ENCODE measurements at places on chromosomes 6 and 20.

GRCh38 chr6:16966791-16967469 is 134.9 kb upstream of the STMND1 start:
- no peak for DNase-seq

- DNase-seq = no peak
These were observed 333.9 kb upstream of the SOX4 start for GRCh38 chr6:21259660-21260059.

DNA sequence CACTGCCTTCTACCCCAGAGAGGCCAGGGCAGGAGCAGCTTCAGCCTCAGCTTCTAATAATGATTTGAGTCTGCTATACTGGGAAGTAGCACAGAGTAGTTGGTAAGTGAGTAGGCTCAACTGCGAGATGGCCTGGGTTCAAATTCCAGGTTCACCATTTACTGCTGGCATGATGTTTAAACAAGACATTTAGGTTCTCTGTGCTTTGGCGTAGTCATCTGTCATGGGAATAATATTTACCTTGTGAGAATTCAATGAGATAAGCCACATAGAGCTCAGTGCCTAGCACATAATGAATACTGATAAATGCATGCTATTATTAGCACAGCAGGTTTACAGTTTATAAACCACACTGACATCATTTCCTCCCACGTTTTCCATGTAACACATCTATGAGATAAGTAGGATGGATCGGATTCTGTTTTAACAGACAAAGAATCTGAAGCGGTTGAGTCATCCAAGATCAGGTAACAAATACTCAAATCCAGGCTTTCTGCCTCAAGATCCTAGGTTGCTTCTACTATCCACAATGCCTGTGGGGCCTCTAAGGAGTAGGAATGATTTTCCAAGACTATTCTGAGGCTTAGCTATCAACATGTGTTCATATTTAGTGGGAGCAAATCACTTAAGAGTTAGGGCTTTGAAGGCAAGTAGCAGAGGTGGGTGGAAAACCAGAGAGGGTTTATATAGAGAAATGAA is 72.9 kb upstream of the DTNBP1 start:
- DNase-seq = no peak

GRCh38 chr6:3421143-3421542 is 35.7 kb downstream of the SLC22A23 start:
- no peak for DNase-seq

DNA sequence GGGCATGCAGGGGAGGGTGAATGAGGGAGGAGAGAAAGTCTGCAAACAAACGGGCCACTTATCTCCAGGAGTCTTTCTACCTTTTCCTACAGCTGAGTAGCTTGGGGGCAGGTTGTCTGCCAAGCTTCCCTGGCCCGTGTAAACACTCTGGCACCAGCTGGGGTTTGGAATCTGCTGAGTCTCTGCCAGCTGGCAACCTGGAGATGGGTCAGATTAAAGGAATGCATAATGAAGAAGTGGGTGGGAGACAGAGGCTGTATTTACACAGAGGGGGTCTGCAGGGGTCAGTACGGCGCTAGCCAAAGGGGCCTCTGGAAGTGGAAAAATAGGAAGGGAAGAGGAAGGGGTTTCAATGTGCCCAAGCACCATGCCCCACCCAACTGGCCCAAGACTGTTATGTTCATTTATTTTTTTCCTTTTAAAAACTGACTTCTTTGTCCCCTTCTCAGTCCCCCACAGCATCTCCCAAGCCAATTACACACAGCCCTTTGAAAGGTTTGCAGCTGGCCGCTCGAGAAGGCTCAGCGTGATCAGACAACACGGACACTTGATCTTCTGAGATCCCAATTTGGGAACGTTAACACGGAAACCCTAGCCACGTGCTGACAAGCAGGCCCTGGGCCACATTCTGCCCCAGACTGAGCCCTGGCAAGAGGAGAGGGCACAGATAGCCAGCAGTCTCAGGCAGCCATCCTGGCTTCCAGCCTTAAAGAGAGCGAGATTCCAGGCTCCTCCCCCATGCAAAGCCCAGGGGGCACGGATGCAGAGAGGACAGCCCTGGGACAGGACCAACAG is 25.2 kb downstream of the TRAM2 start:
- DNase-seq = no peak

DNA sequence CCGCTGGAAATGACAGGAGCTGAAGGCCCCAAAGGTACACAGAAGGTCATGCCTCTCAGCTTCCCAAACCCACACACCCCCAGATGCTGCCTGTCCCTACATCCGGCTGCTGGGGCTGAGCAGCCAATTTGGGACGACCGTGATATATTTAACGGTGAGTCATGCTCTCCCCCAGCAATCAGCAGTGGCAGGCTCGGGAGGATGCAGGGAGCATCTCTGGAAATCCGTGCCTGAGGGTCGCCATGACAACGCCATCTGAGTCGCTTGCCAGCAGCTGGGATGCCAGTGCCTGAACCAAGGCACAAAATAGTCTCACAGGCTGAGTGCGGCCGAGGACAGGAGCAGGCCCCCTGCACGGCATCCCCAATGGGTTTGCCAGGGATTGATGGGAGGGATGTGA is 57.9 kb downstream of the KCNB1 start:
- DNase-seq = no peak

- DNase-seq = no peak
These were observed 152.4 kb upstream of the SNX9 start for GRCh38 chr6:157670466-157671186.

GRCh38 chr6:111430605-111431376 is 52.2 kb downstream of the REV3L start:
- no peak for DNase-seq

DNA sequence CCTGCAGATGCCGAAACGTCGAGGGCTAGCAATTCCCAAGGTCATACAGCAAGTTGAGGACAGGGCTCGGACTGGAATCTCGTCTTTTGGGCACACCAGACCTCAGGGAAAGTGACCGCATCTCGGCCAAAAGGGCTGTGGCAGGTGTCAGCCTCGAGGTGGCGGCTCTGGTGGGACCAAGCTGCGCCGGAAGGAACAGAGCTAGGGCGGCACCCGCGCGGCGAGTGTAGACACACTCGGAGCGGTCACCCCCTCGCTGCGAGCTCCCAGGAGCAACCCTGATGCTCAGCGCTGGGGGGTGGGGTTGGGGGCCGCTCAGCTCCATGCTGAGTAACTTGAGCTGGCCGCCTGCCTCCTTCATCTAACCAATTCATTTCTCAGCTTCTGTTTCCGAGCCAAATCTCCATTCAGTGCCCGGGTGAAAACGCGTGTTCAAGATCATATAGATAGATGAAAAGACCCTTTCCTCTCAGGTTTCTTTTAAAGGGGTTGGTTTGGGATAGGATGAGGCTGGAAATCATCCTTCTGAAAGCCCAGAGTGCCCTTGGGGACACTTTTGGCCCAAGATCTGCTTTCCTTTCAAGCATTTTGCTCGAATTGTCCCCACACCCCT is 2.2 kb upstream of the TUBB2B start:
- no peak for DNase-seq

DNA sequence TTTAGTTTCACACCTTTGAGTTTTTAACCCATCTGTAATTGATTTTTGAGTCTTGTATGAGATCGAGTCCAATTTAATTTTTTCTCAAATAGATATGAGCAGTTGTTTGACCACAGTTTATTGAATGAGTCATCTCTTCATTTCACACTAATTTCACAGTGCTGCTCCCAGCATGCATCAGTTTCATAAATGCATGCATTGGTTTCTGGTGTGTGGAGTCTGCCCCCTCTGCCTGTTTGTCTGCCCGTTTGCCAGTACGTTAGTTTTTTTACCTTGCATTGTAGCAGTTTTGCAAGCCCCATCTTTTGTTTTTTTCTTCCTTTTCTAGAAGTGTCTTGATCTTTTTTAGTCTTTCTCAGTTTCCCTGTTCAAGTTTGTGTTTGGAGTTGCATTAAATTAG is 11.9 kb downstream of the SLX4IP start:
- peak; percentile 21 for DNase-seq

DNA sequence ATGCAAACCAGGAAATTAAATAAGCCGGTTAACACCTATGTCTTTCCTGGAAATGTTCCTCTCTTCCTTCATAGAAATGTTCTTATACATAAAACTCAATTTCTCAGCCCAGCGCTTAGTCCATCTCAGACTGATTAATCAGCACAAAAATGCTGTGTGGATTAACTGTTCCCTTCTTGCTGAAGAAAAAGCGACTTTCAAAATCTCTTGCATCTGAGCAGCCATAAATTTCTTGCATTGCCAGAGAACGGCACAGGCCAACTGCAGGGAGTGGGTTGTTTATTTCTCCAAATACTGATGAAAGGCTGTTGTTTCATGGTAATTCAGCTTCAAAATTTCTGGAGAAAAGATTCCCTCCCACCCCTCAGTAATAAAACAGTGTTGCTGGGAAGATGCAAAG is 517.6 kb downstream of the BTBD3 start:
- DNase-seq = no peak

GRCh38 chr6:158923805-158924498 is 76.0 kb downstream of the RSPH3 start:
- DNase-seq = no peak

DNA sequence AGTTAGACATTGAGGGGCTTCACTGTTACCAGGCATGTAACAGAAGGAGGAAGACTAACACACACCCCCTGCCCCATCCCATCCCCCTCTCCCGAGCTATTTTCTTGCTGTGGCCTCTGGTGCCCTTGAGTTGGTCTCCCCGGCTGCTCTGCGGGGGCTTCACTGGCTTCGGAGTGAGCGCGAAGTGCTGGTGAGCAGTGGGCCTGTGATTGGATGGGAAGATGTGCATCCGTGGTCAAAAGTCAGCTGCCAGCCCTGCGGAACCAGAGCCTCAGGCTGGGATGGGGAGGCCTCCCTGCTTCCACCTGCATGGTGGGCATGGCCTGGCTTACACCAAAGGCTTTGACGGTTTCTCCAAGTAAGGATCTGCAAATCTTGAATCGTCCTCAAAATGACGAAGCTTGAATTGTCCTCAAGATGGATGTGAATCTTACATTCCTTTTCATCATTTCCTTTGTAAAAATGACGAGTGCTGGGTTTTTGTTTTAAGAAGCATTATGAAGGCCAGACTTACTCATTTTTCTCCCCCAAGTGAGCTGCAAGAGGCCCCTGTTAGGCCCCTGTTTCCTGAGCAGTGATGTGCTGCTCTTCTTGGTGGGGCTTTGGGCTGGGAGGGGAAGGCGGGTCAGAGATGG is 23.7 kb downstream of the SPATA2 start:
- DNase-seq = no peak

- no peak for DNase-seq
These were observed 31.8 kb downstream of the GFOD1 start for GRCh38 chr6:13455552-13455966.

DNA sequence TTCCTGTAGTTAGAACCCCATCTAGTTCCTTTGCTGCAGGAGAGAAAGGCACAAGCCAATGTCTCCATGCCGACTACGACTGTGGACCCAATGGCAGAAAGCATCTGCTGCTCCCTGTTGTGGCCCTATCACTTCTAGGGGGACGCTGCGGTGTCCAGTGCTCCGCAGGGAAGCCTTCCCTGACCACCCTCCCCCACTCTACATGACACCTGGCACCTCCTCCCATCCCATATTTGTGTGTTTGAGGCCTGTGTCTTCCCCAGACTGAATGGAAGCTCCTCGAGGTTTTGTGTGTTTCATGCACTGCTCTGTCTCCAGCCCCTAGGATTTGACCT is 159.5 kb downstream of the DTNBP1 start:
- no peak for DNase-seq

- no peak for DNase-seq
These were observed 255.9 kb upstream of the DEFB112 start for GRCh38 chr6:50305660-50306059.

GRCh38 chr20:54726687-54727300 is 251.4 kb downstream of the DOK5 start:
- DNase-seq = no peak

GRCh38 chr6:156634951-156635371 is 142.2 kb upstream of the ARID1B start:
- DNase-seq = no peak

DNA sequence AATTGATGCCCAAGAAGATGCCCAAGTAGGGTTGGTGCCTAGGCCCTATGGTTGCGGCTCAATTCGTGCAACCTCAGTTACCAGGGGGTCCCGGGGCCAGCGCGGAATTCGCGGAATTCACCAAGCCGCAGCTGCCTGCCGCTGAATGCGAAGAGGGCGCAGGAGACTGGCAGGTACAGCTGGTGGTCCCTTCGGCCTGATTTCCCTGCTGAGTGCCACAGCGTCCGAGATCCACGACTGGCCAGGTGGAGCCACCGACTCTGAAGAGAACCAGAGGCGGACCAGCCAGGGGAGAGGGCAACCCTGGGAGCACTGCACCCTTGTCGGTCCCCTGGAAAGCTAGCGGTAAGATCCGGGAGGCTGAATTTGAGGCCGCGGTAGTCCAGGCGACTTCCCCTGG is 6.8 kb upstream of the TFAP2D start:
- no peak for DNase-seq

GRCh38 chr6:37550191-37550831 is 50.6 kb upstream of the CCDC167 start:
- no peak for DNase-seq

GRCh38 chr6:72760114-72760793 is 138.4 kb downstream of the KCNQ5 start:
- DNase-seq = no peak

GRCh38 chr6:64256483-64256882 is 620.9 kb downstream of the PHF3 start:
- no peak for DNase-seq

- no peak for DNase-seq
These were observed 211.5 kb downstream of the TMEM200A start for GRCh38 chr6:130577178-130577919.

- no peak for DNase-seq
These were observed 31.5 kb downstream of the TSBP1 start for GRCh38 chr6:32340242-32340641.

- DNase-seq = no peak
These were observed 37.7 kb upstream of the TULP1 start for GRCh38 chr6:35550437-35550836.

DNA sequence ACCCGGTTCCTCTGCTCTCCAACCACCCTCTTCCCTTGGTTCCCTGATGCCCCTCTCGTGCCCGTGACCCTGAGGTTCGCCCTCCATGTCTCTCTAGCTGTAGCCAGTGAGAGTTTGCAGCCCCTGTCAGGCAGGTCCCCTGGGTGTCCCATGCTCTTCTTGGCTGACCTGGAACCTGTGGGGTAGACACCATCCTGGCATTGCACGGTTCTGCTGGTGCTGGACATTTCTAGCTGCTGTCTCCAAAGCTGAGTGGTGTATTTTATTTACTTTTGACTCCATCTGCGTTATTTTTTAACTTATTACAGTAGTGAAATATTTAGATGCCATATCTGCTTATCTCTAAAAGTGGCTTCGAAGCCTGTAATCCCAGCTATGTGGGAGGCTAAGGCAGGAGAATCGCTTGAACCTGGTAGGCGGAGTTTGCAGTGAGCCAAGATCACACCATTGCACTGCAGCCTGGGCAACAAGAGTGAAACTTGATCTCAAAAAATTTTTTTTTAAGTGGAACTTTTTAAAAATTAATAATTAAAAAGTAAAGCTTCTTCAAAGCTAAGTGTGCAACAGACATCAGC is 12.5 kb downstream of the ENTPD6 start:
- no peak for DNase-seq

- DNase-seq = no peak
These were observed 36.6 kb upstream of the NHSL1 start for GRCh38 chr6:138535728-138536455.

DNA sequence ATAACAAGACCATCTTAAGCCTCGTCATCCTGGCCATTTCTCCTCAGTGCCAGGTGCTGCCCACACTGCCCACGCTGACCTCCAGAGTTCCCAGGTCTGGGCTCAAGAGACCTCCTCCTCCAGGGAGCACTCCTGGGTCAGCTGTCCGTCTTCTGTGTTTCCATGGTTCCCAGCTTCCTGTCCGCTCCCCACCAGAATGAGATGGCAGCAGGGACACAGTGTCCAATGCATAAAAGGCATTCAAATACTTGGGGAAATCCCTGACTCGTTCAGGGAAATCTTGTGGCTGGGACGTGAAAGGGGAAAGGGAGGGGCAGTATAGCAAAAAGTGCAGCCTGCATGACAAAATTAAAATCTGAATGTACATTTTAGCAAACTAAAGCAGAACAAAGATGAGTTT is 54.3 kb downstream of the SLC23A2 start:
- no peak for DNase-seq

Measured in T-helper 1 cell (primary cell).